AG10803 (cell line): ENCODE measurements at places on chromosomes 4 and X.

DNA sequence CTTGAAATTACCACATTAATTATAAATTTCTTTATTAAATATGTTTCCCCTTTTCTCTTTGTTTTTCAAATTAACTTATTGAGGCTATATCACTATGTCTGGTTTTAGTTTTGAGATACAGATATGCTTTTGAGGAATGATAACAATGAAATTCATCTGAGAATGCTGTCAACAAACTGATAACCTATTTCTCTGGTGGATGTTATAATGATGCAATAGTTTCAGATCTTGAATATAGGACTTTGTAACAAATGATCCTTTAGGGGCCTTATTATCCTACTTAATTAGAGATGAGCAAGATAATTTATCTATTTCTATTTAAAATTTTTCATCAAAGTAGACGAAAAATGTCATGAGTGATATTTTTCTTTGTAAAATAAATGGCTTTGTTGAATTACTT, 123.7 kb downstream of the MAGEB17 start:
- DNase-seq: no peak

DNA sequence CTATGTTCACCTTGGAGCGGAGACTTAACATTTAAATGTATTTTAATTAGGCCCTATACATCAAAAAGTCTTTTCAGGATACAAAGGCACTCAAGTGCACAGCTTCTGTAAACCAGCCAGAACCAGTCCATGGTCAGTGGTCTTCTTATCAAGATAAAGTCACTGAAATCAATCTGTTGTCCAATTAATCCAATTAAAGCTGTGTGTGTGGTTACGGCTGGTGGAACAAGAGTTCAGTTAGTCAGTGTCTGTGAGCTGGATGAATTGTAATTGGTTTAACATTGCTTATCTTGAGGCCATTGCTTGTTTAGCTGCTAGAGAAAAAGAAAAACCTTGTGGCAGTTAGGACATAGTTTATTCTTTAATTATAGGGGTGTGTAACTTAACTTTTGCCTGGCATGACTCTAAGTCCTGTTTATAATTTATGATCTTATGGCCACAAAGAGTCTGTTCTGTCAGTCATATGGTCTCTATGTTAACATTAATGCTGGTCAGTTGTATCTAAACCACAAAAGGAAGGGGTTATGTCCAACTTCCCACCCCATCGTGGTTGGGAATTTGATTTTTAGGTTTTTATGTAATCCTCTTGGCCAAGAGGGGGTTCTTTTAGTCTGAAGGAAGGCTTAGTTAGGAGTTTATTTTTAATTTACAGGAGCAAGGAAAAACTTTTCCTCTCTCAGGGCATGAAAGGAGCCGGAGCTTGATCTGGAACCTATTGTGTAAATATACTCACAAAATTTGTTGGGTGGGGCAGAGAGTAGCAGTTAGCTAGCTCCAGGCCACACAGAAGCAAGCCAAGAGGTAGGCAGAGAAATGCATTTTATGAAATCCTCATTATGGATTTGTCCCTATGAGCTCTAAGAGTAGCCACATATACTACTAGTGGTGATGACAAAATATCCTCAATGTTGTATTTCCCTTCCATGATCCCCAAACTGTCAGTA, 665.7 kb upstream of the ACTRT1 start:
- DNase-seq: no peak

GRCh38 chr4:133839326-133839725, 362.3 kb downstream of the PABPC4L start:
- DNase-seq: no peak

DNA sequence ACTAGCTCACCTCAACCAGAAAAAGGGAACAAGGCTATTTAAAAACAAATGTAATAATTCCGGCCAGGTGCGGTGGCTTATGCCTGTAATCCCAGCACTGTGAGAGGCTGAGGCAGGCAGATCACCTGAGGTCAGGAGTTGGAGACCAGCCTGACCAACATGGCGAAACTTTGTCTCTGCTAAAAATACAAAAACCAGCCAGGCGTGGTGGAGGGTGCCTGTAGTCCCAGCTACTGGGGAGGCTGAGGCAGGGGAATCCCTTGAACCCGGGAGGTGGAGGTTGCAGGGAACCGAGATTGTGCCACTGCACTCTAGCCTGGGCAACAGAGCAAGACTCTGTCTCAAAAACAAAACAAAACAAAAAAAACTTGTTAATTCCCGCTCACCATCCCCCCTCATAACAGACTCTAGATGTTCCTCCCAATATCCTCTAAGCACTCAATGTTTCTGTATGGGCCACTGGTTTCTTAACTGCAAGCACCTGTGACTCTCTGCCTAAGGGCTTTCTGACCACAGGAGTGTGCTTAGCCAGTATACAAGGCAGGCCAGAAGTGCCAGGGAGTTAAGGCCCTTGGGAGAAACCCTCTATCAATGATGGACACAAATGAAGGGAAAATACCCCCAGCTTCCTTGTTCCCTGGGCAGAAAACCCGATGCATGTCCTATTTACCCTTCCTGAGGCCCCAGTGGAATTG, 21.0 kb upstream of the THOC2 start:
- no peak for DNase-seq

DNA sequence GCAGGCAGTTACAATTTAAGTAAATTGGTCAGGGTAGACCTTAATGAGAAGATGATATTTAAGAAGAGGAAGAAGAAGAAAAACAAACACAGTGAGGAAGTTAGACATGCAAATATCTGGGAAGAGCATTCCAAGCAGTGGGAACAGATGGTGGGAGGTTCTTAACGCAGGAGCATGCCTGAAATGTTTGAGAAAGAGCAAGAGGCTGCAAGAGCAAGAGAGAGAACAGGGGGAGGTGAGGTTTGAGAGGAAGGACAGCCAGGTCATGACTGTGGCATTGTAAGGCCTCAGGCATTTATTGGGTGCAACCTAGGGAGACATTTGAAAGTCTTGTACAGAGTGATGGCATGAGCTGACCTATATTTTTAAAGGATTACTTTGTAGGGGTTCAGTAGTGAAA, 136.0 kb downstream of the UGT8 start:
- DNase-seq: peak; percentile 8

DNA sequence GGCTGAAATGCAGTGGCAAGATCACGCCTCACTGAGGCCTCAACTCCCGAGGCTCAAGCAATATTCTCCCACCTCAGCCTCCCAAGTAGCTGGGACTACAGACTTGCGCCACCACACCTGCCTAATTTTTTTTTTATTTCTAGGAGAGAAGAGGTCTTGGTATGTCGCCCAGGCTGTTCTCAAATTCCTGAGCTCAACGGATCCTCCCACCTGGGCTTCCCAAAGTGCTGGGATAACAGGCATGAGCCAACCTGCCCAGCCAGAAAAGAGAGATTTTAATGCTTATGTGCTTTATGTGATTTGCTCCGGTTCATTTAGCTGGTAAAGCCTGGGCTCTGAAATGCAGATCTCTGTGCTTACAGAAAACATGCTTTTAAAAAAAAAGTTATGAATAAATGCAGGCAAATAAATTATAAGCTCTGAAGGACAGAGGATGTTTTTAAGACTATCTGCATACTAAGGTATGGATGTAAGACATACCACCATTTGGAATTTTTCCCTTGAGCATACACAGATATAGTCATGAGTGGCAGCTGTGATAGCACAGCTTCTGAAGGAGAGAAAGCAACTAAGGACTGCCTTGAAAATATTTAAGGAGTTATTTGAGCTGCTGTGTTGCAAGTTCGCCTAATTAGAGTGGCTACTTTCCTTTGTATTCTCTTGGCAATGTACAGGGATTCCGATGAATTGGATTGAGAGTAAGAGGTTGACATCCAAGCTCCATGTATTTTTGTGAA, 13.8 kb downstream of the GUCY1B1 start:
- no peak for DNase-seq
